Effector CD8-positive, alpha-beta T cell (primary cell): ENCODE measurements at places on chromosomes 7 and 10.

- DNase-seq: no peak
Observed at GRCh38 chr10:85612378-85612775, 754.2 kb downstream of the GRID1 start.

GRCh38 chr7:150432915-150433892, 17.2 kb upstream of the GIMAP8 start:
- DNase-seq: no peak

DNA sequence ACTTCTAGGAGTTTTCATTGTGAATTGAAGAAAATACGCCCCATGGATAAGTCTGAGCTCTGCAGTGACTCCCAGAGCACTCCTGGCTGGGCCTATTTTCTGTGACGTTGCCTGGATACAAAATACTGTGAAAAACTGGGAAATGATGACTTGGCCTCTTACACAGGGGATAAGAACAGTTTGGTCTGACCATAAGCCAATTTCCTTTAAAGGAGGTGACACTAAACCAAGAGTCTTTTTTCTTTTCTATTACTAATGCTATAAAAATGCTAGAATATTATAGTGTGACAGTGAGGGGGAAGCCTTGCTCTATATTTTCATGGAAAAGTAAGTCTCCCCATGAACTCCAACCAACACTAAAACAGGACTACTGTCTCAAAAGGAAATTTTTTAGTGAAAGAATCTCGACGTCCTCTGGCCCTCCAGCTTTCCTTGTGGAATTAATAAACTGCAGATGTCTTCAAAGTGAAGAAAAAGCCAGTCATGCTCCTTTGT, 45.5 kb downstream of the MYOF start:
- no peak for DNase-seq

DNA sequence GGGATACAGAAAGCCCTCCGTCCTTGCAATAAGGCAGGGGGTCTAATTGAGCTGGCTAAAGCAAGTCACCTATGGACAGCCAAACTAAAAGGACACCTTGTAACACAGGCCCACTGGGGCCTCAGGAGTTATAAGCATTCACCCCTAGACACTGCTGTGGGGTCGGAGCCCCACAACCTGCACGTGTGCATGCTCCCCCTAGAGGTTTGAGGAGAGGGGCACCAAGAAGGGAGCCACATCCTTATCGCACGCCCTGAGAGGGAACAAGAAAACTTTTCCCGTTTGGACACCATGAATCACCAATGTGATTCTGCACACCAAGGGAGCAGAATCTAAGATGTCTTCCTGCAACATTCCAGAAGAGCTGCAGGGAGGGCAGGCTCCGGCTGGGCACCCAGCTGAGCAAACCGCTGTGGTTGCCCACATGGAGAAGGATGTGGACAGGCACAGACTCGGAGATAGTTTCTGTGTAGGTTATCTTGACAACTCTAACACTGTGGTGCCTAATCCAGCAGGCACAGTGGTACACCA, 17.7 kb upstream of the TARP start:
- DNase-seq: no peak
